Stimulated activated CD4-positive, alpha-beta T cell treated with anti-CD3 and anti-CD28 coated beads, TNF-alpha, amount 100 ng/mL, for 4 hours (primary cell): ENCODE measurements at places on chromosomes 16 and 17.

DNA sequence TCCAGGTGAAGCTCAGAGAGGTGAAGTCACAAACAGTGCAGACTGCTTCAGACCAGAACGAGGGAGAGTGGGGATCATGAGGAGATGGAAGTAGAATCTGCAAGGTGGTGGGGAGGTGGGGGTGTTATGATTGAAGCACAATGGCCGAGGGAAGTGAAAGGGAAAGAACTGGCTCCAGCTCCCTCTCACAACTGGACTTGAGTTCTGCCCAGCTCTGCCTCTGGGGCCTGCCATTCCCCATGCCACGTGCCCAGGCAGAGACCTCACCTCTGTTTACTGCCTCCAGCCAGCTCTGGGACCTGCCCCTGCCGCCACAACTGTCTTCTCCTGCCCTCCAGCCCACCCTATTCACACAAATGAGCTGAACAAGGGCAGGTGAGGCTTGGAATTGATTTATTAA is 2.5 kb downstream of the PNMT start:
- no peak for DNase-seq

DNA sequence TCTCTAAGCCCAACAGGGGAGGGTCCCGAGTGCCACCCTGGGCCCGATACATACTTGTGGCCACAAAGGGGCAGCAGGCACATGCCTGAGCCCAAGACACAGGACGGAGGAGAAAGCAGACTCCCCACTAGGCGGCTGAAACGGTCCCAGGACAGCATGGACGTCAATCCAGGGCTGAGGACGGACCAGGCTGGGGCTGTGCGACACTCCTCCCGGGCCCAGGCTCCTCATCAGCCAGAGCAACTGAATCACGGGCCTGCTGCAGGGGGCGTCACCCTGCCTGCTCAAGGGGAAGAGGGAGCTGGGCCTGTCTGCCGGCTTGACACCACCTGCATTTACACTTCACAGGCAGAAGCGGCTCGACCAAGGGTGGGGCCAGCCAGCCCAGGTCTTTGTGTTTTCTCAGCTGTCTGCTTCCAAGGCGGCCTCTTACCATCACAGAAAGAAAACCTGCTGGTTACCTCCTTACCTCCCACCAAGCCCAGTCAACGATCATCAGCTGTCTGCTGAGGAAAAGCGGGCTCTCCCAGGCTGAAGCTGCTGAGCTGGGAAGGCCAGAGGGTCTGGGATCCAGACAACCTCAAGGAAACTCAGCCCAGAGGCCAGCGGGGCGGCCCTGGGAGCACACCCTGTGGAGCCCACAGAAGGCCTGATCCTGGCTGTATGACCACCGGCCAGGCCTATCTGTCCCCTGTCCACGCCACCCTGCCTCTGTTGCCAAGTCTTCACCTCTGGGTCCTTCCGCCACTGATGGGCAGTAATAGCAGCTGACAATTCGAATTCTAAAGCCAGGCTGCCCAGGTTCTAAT is 26.4 kb downstream of the KIFC3 start:
- DNase-seq = no peak

GRCh38 chr17:68498479-68499326 is 13.5 kb upstream of the PRKAR1A start:
- DNase-seq = no peak

- DNase-seq = no peak
Measured at GRCh38 chr16:68802190-68802589, 41.1 kb upstream of the TANGO6 start.

DNA sequence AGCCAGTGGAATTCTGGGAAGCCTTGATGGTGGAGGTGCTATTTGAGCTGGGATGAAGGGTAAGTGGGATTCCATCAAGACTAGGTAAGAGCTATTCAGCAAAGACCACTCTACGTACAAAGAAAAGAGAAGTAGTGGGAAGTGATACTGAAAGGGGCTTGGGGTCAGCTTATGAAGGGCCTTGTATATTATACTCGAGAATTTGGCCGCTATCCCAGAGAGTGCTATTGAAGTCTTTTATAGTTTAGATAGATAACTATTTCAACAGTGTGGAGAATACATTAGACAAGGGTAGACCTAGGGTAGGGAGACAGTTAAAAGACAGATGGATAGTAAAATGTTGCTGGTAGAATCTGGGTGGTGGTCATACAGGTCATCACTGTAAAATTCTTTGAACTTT is 10.3 kb downstream of the DNAH2 start:
- no peak for DNase-seq
